ENCODE measurements at places on chromosomes 3 and 15.

DNA sequence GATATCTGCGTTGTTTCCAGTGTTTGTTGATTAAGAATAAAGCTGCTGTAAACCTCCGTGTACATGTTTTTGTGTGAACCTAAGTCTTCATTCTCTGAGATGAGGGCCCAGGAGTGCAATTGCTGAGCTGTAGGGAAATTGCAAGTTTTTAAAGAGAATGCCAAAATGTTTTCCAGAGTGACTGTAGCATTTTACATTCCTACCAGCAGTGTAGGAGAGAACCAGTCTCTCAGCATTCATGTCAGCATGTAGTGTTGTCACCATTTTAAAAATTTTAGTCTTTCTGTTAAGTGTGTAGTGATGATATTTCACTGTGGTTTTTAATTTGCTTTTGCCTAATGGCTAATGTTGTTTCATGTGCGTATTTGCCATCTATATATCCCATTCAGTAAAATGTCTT, 3.4 kb upstream of the MGLL start:
- no peak for DNase-seq

GRCh38 chr3:168251371-168251770, 155.6 kb upstream of the GOLIM4 start:
- no peak for DNase-seq

DNA sequence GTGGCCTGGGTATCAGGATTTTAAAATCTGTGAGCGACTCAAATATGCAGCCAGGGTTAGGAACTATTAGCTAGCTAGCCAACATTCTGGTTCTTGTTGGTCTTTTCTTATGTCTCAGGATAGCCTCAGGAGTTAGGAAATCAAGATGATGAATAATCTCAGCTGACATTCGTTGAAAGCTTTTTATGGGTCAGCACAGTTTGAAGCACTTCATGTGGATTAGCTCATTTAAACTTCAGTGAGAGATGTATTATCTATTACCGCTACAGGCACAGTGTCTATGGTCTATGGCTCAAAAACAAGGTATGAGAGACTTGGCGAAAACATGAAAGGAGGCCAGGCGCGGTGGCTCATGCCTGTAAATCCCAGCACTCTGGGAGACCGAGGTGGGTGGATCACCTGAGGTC, 187.5 kb upstream of the THRB start:
- no peak for DNase-seq

DNA sequence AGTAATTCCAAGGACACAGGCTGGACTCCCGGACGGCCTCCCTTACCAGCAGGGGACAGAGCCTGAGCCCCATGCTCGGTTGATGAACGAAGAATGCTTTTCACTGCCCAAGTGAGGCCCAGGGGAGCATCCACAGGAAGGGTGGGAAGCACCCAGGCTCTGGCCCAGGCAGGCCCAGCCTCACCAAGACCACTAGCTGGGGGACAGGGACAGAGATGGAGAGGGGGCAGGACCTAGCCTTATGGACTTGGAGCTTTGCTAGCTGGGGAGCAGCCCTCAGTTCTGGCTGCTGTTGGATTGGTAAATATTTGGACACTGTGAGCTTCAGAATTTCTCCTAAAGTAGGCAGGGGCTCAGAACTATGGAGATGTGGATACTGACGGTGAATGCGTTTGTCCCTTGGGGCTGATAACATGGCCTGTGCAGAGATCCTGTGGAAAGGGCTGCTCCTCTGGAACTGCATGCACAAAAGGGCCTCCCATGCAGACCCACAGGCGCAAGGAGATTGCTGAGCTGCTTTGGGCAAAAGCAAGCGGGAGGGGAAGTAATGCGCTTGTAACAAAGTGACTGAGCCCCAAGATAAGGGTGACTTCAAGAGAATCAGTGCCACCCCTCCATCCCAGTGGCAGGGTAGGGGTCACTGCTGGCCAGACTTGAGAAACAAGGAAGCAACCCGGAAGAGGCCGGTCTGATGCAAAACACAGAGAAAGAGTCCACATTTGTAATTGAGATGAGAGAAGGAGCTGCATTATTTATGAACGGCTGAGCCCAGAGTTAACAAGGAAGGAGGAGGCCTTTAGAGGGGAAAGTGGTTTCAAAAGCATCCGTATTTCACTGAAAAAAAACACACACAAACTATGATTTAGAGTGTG, 70.1 kb upstream of the MEF2A start:
- no peak for DNase-seq

Data from caudate nucleus (tissue), 63 donors.